ENCODE measurements at places on chromosomes 13 and 19.

DNA sequence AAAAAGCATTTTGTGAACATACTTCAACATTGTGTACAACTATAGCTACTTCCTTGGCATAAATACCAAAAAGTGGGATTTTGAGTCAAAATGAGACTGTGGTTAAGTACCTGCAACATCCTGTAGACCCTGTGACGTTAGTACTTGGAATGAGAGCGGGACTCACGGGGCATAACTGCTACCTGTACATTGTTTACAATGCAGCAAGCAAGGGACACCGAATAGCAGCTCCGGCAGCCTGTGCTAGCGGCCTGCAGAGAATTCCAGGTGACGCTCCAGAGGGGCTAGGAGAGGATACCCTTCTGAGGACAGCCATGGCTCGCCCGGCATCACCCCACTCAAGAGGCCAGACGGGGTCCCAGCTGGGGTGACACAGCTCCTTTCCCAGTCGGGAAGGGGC is 824 bp upstream of the ZNF331 start:
- no peak for DNase-seq

- DNase-seq: no peak
Observed at GRCh38 chr19:1936916-1937610, 3.9 kb upstream of the CSNK1G2 start.

DNA sequence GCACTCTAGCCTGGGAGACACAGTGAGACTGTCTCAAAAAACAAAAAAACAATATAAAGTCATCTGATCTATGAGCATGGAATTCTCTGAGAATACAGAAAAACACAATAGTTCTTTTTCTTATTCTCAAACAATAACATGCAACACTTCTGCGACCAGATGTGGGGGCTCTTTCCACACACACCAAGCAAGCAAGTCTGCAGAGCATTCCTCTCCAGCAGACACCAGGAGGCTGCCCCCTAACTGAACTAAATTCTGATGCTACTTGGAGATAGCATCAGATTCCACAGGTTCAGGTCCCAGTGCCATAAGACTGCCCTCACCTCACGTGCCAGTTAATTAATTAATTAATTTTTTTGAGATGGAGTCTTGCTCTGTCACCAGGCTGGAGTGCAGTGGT is 27.7 kb downstream of the ZNF101 start:
- DNase-seq: no peak

- DNase-seq: no peak
Observed at GRCh38 chr13:99516153-99516929, 15.1 kb downstream of the TM9SF2 start.

DNA sequence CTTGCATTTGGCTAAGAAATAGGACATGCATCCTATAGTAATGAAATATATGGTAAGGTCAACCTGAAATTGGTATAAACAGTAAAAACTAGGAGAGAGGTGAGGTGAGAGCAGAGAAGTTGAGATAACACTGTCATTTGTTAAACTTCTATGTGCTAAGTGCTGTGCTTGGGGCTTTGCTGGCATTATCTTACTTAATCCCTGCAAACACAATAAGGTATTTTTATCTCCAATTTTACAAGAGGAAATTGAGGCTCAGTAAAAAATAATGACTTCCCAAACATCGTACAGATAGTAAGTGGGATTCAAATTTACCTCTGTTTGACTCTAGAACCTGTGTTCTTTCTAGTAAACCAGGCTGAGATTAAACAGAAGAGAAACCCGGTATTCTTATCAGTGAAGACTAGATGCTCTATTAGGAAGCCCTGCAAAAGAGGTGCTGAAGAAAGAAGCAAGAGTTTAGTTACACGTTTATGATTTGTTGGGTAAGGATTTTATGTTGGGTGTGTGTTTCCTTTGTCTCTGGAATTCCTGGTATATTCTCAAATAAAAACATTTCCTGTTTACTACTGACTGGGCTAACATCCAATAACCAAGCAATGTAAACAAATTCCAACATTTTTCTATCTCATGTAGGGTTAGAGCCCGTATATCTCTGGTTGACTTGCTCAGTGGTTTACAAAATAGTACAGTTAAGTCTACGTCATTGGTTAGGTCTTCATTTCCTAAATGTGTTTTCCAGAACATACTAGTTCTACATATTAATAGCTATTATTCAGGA is 137.3 kb upstream of the FNDC3A start:
- no peak for DNase-seq

DNA sequence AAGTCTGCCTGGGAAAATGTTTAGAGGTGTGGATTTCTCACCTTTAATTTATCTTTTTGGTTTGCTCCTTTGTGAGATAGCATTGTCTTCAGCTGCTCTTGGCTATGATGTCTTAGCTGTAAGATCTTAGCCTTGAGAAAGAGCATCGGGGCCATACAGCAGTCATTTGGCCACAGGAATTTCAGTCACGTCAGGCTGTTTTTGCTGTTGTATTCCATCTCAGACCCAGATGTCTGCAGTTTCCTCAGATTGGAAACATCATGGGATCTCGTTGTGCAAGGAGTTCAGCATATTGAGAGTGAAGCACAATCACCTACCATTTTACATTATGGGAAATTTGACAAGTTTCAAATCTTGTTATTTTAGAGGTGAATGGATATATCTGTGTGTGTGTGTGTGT is 89.3 kb upstream of the C1QTNF9B start:
- DNase-seq: no peak

- DNase-seq: no peak
Observed at GRCh38 chr19:43675269-43675879, 5.4 kb upstream of the PLAUR start.

DNA sequence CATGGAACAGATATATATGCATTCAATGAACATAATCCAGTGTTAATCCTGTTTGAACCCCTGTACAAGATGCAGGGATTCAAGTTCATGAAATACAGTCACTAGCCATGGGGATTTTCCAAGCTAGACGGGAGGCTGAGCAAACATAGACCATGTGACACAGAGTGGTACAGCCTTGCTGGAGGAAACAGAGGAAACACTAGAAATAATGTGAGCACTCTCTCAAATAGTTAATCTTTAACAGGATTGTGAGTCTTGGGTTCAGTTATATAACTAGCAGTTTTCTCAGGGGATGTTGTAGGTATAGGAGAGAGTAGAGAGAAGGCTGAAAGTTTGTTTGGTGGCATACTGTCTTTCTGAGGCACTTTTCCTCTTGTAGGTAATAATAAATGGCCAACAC is 13.9 kb upstream of the LGALS16 start:
- DNase-seq: no peak

- DNase-seq: no peak
Observed at GRCh38 chr13:28976636-28977035, 156.5 kb downstream of the MTUS2 start.

DNA sequence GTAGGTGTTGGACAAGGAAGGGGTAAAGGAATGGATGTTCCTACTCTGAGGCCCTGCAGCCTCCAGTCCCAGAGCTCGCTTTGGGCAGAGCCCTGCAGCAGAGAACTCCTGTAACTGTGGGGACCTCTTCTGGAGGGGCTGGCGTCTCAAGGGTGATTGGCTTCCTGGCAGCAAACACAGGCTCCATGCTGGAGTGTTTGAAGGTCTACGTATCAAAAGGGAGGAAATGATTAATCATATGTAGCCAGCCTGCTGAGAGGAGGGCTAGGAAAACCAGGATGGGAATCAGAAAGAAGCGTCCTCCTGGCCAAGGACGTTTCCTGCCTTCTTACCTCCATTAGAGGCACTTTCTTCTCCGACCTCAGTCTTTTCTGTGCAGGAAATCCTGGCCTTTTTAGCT is 208.5 kb downstream of the TSHZ3 start:
- DNase-seq: no peak

GRCh38 chr13:78133511-78133910 is 214.9 kb upstream of the EDNRB start:
- no peak for DNase-seq

- DNase-seq: no peak
Observed at GRCh38 chr13:59413126-59413525, 750.6 kb downstream of the DIAPH3 start.

DNA sequence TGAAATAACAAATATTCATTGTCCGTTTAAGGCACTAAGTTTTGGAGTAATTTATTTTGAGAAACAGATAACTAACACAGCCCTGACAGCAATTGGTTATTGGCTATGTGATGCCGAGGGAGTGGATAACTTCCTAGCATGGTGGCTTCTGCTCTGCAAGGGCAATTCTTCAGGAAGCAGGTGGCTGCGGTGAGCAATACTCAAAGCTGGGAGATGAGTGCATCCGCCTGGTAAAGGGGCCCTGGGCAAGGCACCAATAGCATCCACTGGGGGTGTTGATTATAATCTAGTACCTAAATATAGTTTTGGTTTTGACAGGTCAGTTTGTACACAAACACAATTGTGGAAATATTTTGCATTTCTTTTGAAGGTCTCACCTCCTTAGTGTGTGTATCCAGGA is 41.0 kb downstream of the CCDC70 start:
- DNase-seq: no peak

DNA sequence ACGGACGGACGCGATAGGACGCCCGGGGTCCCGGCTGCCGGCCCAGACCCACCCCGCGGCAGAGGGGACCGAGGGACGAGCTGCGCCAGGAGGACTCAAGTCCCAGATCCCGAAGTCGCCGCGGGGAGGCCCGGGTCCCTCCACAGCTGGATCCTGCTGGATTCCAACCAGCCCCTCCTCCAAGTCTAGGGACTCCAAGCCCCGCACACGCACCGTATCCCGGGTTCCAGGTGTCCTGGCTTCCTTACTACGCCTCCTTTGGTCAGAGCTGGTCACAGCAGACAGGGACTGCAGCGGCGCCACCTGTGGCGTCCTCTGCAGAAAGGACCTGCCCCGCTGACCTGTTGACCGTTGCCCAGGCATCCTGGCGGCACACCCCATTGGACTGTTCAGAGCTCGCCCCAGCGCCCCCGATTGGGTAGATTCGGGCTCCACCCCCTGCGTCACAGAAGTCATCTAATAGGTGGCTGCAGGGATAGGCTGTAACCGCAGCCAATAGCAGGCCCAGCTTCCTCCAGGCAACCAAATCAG is 29.0 kb upstream of the ZNF709 start:
- no peak for DNase-seq

GRCh38 chr13:34862311-34862710 is 79.8 kb upstream of the NBEA start:
- no peak for DNase-seq

GRCh38 chr13:70703755-70704154 is 595.5 kb upstream of the KLHL1 start:
- no peak for DNase-seq

DNA sequence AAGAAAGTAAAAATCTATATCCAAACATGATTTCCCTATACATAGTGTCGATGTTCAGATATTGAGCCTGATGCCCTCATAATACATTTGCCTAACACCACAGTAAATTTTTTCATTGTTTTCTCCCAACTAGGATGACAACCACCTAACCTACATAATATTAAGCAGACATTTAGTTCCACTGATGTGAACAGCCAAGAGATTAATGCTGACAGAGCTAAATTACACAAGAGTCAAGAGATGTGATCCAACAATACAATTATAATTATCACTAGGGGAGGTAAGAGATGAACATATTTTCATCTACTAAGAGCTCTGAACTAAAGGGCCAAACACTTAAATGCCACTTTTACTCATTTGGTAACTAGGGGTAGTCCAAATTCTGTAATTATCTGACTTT is 145.9 kb downstream of the DACH1 start:
- no peak for DNase-seq

- no peak for DNase-seq
Observed at GRCh38 chr13:22915442-22916082, 265.2 kb upstream of the SGCG start.

DNA sequence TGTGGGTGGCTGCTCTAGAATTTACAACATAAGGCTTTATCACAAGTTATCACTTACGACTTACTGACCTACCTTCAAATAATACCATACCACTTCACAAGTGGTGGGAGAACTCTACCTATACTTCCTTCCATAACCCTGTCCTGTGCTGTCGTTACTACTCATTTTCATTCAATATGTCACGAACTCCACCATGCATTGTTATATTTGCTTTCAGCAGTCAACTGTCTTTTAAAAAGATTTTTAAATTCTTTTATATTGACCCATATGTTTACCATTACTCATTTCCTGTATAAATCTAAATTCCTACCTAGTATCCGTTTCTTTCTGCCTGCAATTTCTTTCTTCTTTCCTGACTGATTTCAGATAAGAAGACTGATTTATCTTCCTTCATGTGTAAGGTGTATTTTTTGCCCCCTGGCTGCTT is 200.0 kb downstream of the KLF12 start:
- no peak for DNase-seq

DNA sequence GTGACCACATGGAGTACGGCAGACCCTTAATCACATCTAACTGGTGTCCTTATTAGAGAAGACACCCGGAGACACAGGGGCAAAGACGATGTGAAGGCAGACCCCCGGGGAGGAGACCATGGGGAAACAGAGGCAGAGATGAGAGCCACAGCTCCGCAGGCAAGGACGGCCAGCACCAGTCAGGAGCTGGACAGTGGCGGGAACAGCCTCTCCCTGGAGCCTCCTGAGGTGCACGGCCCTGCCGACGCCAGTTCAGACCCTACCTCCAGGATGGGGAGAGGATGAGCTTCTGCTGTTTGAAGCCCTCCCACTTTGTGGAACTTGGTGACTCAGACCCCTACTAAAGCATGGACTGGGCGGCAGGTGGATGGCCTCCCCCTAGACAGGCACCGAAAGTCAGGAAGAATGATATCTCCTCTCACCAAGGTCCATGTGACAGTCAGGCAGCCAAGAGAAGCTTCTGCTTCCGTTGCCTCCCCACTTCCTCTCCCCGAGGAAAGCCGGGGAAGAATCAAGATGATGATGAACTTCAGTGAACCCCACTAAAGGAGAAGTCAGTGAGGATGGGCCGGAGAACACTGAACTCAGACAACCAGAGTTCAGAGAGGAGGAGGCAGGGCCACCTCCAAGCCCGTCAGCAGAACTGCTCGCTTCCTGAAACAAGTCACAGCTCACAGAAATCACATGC is 25.4 kb downstream of the RAB20 start:
- no peak for DNase-seq

- peak; percentile 23 for DNase-seq
Observed at GRCh38 chr19:41939861-41940730, 11.8 kb upstream of the ERFL start.

DNA sequence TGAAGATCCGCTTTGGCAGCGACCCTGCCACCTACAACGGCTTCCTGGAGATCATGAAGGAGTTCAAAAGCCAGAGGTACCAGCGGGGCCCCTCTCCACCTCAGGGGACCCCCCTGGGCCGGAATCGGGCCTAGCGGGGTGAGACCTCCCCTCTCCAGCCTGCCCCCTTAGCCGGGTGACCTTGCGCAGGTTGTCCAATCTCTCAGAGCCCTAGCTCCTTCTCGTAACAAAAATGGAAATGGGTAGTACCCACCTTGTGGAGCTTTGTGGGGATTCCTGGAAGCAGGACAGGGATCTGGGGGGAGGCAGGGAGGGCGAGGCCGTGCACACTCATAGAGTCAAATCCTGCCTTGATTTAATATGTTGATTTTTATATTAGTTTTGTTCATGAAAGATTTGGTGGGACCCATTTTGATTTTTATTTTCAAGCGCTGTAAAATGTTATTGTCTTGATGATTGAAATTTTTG is 658 bp downstream of the SIN3B start:
- no peak for DNase-seq
